ENCODE measurements at places on chromosomes 7 and 10.

DNA sequence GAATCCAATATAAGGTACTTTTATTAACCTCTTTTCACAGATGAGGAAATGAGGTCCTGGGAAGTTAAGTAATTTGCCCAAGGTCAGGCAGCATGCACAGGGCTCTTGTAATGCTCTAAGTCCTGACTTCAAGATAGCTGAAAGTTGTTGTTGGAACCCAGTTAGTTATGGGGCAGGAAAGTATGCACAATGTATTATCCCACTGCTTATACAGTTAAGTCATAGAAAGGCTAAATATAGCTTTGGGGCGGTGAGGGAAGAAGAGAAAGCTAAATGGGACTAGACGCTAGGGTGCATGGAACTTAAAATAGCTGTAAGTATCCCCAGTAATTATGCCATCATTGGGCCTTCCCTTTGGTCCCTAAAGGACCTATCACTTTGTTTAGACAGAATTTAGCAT is 9.2 kb downstream of the GLCCI1 start:
- DNase-seq: no peak

- DNase-seq: no peak
These were observed 87.8 kb upstream of the DYNC1I1 start for GRCh38 chr7:95684505-95684904.

GRCh38 chr10:101840102-101840684 is 3.4 kb downstream of the KCNIP2 start:
- no peak for DNase-seq

GRCh38 chr10:36942616-36943015 is 182.8 kb upstream of the ANKRD30A start:
- DNase-seq: no peak

- DNase-seq: peak; percentile 65
These were observed at the start of gene PRKAR2B for GRCh38 chr7:107044347-107045194. Gene PRKAR2B (plus strand): TSS chr7:107044705. CDS start chr7:107044908, 203 bp downstream.

DNA sequence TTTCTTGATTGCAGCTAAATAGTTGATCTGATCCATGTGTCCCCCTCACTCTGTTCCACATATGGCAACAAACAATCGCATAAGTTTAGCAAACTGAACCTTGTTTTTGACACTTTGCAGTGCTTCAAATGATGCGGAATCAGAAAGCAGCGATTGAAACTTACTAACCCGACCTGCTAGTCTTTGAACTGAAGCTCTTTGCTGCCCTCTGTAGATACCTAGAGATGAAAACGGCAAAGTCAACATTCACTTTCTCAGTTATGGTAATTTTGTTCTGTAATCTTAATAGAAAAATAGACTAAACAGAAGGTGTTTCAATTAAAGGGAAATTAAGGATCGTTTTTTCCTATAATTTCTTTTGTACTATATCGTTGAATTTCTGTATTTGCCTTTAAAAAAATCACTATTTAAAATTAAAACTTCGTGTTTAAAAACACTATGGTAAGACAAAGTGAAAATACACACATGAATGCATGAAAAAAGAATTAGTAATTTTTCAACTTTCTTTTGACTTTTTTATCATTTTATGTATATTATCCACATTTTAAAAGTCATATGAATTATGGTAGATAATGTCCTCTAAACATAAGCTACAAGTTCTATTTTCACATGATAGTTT is 276.5 kb downstream of the MAGI2 start:
- DNase-seq: no peak

- no peak for DNase-seq
These were observed 113.7 kb upstream of the ADARB2 start for GRCh38 chr10:1850971-1851527.

GRCh38 chr7:134031835-134032617 is 95.1 kb upstream of the LRGUK start:
- DNase-seq: no peak

DNA sequence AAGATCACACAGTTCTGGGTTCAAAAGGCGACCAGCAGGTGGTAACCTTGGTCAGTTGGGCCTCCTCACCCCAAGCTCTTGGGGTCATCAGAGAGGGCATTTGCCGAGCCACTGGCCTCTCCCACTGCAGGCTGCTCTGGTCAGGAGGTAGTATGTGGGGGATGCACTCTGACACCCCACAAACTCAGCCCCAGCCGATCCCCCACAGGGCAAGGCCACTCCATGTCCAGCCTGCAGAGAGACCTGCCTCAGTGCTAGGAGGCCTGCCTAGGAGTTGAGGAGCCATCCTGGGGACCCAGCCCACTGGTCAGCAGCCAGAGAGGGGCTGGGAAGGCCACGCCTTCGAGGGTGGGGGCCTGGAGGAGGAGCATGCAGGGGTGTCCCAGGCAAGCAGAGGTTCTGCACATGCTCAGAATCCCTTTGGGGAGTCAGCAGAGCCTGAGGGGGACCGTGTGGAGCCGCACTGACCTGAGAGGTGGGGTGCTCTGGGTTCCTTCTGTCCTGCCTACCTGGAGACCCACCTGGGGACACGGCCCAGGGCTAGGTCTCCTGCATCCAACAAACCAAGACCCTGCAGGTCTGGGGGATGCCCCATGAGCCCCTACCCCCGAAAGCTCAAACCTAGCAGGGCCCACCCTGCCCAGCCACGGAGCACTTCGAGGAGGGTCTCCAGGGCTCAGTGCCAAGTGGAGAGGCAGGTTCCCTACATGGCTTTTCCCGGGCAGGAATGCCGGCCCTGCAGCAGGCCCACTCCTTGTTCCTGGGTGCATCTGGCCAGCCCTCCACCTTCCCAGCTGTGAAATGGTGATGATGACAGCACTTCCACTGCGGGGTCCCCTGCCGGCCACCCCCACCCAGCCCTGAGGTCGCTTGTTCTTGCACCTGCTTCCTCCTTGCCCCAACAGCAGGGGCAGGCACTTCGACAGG is 58.5 kb downstream of the RASGEF1A start:
- no peak for DNase-seq

DNA sequence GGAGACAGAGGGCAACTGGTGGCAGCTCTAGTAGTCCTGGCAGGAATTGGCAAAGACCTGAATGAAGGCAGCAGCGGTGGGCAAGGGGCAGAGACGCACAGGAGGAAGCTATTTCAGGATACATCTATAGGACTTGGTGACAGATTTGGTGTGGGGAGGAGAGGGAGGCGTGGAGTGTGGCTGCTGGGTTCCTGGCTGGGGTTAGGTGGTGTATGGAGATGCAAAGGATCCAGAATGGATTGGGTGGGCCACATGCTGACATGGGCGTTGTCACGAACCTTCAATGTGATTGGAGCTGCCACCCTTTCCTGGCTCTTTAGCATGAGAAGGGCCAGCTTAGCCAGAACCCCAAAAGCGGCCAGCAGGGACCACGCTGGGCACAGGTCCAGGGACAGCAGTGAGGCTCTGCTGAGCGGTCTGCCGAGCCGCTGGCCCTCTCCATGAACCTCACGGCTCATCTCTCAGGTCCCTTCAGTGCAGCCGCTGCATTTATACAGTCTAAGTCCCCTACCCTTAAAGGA is 10.2 kb upstream of the ADCY1 start:
- no peak for DNase-seq

GRCh38 chr7:35723011-35723410 is 28.1 kb upstream of the HERPUD2 start:
- no peak for DNase-seq

- no peak for DNase-seq
These were observed 9.2 kb upstream of the SFRP5 start for GRCh38 chr10:97780841-97781617.

DNA sequence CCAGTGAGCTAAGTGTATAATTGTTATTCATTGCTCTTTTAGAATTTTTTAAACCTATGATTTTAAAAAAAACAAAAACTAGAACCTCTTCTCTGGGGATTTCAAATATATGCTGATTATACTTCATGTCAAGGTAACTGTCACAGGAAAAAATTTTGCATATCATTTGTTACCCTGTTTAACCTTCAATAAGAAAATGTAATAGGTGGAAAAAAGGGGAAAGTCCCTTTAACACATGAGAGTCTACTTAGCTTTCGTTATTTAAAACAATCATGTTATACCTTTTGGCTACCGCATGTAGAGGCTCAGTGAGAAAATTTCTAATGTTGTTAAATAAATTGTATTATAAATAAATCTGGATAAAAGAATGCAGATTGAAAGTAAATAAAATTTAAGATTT is 190.1 kb upstream of the AKR1E2 start:
- DNase-seq: no peak

DNA sequence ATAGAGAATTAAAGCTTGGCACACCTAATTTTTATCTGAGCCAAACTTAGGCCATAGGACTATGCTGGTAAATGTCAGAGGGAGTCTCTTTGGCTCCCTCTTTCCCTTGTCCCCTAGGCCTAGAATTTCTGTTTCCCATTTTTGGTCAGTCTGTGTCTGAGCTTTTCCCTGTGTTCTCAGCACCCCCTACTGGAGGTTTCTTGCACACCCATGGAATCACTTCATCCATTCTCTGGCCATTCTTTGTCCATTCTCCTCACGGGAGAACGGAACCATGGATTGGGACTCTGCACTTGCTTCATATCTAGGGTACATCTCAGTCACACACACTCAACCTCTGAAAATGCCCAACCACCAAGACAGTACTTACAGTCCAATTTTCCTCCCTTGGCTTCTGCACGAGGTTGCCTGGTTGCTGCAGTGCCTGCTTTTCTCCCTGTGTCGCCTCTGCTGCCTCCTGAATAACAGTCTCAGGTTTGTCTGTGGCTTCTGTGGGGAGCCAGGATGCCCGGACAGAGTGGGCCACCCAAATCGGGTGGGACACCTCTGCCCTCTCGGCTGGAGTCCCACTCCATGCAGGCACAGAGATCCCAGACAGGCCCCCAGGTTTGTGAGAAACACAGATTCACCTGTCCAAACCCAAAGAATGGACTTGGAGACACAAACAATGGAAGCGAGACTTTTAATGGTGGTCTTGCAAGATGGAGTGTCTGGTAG is 35.1 kb upstream of the DNAH11 start:
- no peak for DNase-seq

DNA sequence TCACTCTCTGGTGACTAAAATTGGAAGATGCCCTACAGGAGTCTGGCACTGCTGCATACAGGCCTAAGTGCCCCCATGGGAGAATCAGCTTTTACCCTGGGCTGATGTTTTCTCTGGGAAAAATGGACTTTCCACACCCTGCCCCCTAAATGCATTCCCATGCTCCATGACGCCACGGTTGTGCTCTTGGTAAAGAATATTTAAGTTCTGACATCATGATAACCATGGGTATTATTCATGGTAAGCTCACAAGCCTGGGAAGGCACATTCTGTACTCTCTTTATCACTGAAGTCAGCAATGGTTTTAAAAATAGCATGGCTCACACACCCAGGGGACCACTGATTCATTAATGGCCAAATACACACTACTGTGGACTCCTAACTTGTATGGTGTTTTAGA is 43.4 kb downstream of the HIPK2 start:
- no peak for DNase-seq

- DNase-seq: no peak
These were observed 27.7 kb downstream of the PHYH start for GRCh38 chr10:13272164-13272571.

DNA sequence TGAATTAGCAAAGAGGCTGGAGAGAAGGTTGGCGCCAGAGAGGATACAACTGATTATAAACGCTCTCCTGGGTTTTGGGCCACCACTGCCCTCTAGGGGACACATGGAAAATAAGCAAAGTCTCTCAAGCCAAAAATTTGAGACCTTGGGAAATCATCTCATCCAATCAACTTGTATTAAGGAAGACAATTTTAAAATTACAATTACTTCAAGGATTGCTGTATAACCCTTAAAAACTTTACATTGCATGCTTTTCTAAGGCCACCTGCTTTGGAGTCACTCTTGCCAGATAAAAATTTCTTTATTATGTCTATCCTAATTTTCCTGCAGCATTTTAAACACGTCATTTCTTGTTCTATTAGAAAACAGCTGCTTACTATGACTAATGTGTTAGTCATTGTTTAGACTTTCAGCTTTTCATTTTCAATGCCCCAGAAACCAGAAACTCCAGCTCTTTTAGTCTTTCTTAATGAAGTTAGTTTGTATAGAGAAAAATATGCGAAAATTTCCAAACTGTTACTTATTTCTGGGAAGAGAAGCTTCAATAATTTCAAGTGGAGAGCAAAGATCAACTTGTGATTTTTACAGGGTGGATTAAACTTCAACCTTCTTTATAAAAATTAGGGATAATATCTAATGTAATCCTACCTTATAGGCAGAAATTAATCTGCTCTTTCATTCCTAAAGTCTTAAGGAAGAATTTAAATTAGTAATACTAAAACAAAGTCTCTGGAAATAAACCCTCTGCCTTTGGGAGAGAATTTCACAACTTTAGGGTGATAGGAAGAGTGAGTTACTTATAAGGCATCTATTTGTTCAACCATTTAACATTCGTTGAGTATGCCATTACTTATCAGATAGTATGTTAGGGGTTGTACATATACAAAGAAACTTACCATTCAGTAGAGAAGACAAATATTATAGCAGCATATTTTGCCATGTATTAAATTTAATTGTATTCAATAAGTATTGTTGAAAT is 20.6 kb upstream of the RHOBTB1 start:
- no peak for DNase-seq

DNA sequence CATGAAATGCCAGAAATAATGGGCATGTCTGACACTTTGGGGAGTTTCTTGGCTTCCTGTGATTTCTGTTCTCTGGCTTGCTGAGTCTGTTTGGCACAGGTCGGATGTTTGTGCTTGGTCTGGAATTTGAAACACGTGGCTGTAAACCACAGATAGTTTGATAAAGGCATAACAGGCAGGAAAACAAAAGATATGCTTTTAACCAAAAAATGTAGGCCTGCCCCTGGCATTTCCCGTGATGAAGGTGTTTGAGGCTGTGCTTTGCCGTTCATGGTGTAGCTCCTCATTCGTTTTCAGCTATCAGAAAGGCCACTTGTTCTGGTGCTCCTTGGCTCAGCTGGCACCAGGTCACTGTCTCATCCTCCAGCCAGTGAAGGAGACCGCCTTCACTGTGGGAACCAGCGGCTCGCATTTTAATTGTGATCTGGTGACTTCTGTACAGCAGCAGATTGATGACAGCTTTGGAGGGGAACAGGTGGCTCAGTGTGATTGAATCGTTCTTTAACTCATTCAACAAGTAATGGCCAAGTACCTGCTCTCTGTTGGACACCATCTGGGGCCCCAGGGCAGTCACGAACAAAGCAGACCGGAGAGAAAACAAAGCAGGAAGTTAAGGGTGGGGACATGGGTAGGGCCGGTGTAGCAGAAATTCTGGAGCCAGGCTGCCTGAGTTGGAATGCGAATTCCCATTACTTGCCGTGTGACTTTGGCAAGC is 111.5 kb downstream of the CCNY start:
- no peak for DNase-seq

GRCh38 chr7:50300336-50300735 is 4.2 kb upstream of the IKZF1 start:
- DNase-seq: no peak

DNA sequence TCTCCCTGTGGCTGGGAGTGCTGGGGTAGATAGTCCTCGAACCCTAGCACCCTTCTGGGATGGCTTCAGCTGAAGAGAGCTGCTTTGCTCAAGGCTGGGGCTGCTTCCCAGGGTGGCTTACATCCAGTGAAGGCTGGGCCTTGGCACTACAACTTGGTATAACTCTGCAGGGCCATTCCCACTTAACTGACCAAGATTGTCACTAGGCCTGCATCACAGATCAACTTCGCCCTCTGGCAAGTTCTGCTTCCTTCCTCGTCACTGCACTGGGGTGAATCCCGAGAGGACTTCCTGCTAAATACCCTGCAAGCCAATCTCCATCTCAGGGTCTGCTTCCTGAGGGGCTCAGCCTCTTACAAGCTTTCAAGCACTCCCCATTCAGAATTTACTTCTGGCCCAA is 195.2 kb downstream of the DOCK4 start:
- no peak for DNase-seq

GRCh38 chr7:130758429-130759056 is 24.5 kb upstream of the KLF14 start:
- no peak for DNase-seq

GRCh38 chr10:35027567-35027966 is 62.6 kb downstream of the CUL2 start:
- peak; percentile 12 for DNase-seq

- DNase-seq: peak; percentile 33
These were observed 36.2 kb upstream of the GTF2IRD1 start for GRCh38 chr7:74417419-74417971.

All from GM06990 (cell line).